Left lung (tissue), 14 donors: ENCODE measurements at places on chromosomes 6 and 20. TPM values are rescaled to one million over a fixed set of nuclear protein-coding genes. Genes with fewer than 3 reads are reported as not detected.

DSN1 gene
- polyA plus RNA-seq, result 23.3 TPM

VSX1 gene
- 0.10 TPM for polyA plus RNA-seq

DEFB132 gene
- not detected for polyA plus RNA-seq

NOX3 gene
- not detected for polyA plus RNA-seq

NRN1 gene
- 8.8 TPM for polyA plus RNA-seq

SLA2 gene
- 0.95 TPM for polyA plus RNA-seq

THEMIS gene
- 0.41 TPM for polyA plus RNA-seq

NKX2-2 gene
- polyA plus RNA-seq, result 0.14 TPM

CYP21A2 gene
- 0.83 TPM for polyA plus RNA-seq

CASS4 gene
- polyA plus RNA-seq, result 22.9 TPM

FAM162B gene
- 61.9 TPM for polyA plus RNA-seq

SS18L1 gene
- polyA plus RNA-seq, result 30.0 TPM

SLC17A9 gene
- polyA plus RNA-seq, result 3.8 TPM

LRRN4 gene
- polyA plus RNA-seq, result 1.3 TPM

SDCBP2 gene
- 2.5 TPM for polyA plus RNA-seq

COL21A1 gene
- 133 TPM for polyA plus RNA-seq

SLC22A23 gene
- 26.1 TPM for polyA plus RNA-seq

MUC22 gene
- not detected for polyA plus RNA-seq

ADGRF4 gene
- 0.38 TPM for polyA plus RNA-seq

EPB41L2 gene
- 268 TPM for polyA plus RNA-seq

PLAGL2 gene
- 22.6 TPM for polyA plus RNA-seq

MLIP gene
- polyA plus RNA-seq, result 0.23 TPM

LGSN gene
- 0.88 TPM for polyA plus RNA-seq

EFCAB8 gene
- polyA plus RNA-seq, result 0.15 TPM
